ENCODE measurements at places on chromosomes 11 and 22.

DNA sequence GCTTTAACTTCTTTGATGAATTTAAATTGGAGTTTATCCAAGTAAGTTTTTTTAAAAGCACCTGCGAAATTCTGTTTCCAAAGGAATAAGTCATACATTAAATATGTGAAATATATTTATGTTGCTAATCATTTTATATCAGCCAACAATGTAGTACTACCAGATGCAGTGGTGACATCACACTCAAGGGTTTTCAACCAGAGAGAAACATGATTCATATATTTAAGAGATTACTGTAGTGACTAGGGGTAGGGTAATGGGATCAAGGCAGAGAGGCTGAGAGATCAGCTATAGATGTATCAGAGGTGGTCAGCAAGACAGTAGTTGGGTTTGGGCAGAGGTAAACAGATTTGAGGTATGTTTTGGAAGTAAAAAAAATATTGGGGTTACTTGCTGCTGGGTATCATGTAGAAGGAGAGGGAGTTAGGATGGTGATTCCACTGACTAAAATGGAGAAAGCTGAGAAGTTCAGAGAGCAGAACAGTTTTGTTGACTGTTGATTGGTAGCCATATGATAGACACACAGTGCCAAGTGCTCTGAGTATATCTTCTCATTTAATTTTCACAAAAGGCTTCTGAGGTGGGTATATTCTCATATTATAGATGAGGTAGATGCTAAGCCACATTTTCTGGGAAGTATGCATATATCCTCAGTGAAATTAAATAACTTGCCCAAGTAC lies 39.4 kb downstream of the CEP57 start:
- DNase-seq = no peak

- DNase-seq = no peak
Measured at GRCh38 chr22:38704654-38705234, 1.0 kb upstream of the GTPBP1 start.

- DNase-seq = no peak
Measured at GRCh38 chr22:48431014-48431413, 1396.7 kb downstream of the BRD1 start.

- no peak for DNase-seq
Measured at GRCh38 chr11:109870297-109870696, 222.9 kb upstream of the ZC3H12C start.

GRCh38 chr11:10514202-10514601 lies 26.8 kb downstream of the RNF141 start:
- no peak for DNase-seq

GRCh38 chr11:110371084-110371483 lies 58.7 kb upstream of the FDX1 start:
- no peak for DNase-seq

- DNase-seq = no peak
Measured at GRCh38 chr11:88487646-88488045, 150.1 kb upstream of the CTSC start.

DNA sequence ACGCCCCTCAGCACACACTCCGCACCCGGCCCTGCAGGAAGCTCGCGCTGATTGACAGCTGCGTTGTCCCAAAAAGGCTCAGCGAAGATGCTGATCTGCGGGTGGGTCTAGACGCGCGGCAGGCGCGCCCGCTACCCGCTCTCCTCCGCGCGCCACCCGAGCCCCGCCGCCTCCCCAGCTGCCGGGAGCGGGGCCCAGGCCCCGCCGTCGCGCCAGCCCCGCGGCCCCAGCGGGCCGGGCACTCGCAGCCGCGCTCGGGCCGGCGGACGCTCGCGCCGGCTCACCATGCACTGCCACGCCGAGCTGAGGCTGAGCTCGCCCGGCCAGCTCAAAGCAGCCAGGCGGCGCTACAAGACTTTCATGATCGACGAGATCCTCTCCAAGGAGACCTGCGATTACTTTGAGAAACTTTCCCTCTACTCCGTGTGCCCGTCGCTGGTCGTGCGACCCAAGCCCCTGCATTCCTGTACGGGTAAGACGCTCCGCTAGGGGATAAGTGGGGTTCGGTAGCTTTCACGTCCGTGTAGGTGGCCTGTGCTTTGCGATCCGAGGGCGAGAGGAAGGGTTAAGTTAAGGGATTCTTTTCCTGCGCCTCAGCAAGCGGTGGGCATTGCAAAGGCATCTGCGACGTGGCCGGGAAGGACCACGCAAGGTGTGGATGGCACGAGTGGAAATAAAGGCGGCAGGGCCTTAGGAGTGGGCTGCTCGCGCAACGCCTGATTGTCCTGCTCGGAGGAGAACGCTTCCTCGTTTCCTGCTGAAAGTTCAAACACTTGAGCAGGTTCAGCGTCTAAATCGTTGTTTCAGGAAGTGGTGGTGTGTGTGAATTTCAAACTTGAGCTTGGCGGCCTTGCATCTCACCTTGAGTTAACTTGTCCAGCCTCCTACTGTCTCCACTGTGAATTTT lies at the start of gene BARX2:
Gene BARX2, plus strand, starts transcription at position 98 of the 907 bp plus-strand sequence. Its CDS starts 188 bp downstream, at position 286.
- no peak for DNase-seq

DNA sequence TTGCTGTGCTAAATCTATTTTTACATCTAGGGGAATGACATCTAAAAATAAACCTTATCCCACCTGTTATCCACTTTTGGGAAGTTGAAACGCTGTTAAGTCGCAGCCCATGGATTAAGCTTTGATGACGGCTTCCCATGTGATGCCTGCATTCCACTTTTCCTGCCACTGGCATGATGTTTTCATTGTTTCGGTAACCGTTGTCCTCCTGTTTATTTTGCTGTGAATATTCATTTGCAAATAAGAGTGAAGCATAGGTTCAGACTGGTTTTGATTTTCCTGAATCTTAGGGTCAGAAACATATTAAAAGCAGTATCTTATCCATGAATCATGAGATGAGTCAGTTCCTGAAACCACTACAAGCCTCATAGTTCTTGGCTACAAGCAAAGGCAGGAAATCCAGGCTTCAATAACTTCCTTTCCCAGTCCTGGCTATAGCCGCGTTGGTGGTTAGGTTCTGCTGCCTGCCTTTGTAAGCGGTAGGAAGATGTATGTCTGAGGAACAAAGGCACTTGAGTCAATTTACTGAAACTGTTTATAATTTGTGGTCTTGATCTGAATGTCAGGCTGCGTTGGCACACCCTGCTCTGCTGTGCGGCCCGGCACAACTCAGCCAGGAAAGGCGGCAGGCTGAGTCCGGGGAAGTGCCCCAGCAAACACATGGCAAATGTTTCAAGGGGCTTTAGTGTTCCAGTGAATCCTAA lies 19.4 kb downstream of the TEAD1 start:
- DNase-seq = peak; percentile 66

- DNase-seq = peak; percentile 17
Measured at GRCh38 chr11:8038393-8038792, 42.6 kb upstream of the TUB start.

DNA sequence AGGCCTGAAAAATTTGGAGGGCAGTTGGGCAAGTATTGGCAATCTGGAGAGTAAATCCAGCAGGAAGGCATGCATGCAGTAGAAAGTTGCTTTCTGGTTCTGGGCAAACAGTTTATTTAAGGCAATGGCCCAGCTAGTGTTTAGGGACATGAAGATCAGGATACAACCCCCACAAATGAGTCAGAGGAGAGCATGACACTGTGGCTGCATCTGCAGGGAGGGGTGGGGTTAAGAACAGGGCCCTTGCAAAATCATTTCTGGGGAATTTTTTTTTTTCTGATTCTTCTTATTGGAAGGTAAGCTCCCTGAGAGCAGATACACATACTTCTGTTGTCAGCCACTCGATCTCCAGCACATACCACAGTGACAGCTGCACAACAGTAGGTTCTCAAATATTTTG lies 61.1 kb downstream of the FDX1 start:
- no peak for DNase-seq

DNA sequence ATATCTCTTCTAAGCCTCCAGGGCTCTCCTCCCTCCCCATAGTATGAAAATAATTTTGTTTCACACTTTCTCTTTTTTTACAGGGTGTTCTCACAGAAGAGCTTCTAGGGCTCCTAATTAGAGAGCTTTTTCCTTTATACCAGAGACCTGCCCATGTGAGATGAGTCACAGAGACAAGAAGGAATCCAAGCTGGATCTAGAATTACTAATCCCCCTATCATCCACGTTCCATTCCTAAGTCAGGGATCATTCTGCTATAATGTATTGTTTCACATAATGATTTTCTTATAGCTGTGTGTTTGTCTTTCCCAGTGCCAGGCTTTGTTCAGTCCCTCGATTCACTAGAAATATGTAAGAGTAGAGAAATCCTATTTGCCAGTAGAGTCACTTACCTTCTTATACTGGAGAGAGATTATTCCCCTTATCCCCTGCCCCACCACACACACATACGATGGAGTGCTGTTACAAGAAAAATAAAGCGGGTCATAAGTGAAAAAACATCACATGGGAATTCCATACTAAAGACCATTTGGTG lies 778.3 kb upstream of the LRRC4C start:
- no peak for DNase-seq

- no peak for DNase-seq
Measured at GRCh38 chr11:7968686-7969085, 3.4 kb upstream of the NLRP10 start.

GRCh38 chr11:70007796-70008195 lies 70.3 kb upstream of the ANO1 start:
- no peak for DNase-seq

DNA sequence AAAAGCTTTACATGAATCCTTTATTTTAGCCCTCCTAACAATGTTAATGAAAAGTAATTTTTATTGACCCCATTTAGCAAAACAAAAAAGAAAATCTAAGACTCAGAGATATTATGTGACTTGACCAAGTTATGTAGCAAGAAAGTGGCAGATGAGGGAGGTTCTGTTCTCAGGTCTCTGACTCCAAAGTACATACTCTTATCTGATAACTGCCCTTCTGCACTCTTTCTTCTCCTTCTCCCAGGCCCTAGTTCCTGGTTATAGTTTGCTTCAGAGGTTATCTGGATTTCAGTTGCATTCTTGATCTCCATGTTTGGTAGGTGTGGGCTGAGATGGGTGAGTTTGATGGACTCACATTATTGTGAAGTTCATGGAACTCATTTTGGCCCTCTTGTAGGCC lies 4.5 kb downstream of the OR9Q2 start:
- no peak for DNase-seq

- no peak for DNase-seq
Measured at GRCh38 chr22:26463688-26464087, 19.9 kb downstream of the HPS4 start.

GRCh38 chr22:48631288-48631863 lies 1196.3 kb downstream of the BRD1 start:
- DNase-seq = no peak

DNA sequence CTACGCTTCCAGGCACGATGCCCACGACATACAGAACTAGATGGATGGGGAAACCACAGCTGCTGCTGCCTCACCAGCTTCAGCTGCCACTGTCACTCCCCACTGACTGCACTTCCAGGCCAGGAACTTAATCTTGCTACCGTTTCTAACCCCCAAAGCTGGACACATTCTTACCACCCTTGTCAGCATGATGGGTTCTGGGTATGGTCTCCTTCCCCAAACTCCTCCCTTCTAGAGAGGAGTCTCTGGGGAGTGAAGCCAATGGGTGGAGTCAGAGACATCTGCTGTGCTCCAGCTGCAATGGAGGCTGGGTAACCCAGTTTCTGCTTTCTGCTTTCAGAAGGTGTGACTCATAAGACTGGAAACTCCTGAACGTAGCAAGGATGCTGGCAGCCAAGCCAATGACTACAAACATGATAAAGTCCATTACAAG lies 87.0 kb upstream of the THY1 start:
- DNase-seq = no peak

DNA sequence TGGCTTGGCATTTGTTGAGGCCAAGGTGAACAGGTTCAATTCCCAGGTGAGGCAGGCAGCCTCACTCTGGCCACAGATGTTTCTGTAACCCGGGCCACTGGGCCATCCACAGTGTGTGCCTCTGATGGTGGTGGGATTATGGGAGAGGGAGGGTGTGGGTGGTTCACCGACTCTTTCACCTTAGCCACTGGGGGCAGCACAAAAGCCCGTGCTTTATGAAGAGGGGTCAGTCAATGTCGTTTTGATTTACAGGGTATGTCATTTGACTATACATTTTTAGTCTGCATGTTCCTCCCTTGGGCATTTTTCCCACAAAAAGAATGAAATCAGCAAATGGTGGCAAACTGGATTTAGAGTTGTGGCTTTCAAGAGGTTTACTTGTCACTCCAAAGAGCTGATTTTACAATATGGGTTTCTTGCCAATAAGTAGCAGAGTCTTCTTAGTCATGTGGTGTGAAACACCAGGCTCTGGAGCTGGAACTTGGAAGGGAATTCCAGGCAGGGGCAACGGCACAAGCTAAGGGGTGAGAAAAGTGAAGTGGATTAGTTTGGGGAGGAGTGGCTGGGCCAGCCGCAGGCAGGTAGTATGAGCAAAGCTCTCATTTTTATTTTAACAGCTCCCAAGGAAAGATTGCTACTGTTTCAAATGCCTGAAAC lies 217.8 kb upstream of the ZBED5 start:
- no peak for DNase-seq

- DNase-seq = peak; percentile 65
Measured at GRCh38 chr22:37043828-37044538, 7.6 kb upstream of the KCTD17 start.

- no peak for DNase-seq
Measured at GRCh38 chr11:12444601-12445000, 67.2 kb downstream of the PARVA start.

GRCh38 chr11:6674862-6675261 lies 8.3 kb downstream of the MRPL17 start:
- no peak for DNase-seq

- DNase-seq = no peak
Measured at GRCh38 chr11:80284946-80285785, 844.3 kb upstream of the TENM4 start.

DNA sequence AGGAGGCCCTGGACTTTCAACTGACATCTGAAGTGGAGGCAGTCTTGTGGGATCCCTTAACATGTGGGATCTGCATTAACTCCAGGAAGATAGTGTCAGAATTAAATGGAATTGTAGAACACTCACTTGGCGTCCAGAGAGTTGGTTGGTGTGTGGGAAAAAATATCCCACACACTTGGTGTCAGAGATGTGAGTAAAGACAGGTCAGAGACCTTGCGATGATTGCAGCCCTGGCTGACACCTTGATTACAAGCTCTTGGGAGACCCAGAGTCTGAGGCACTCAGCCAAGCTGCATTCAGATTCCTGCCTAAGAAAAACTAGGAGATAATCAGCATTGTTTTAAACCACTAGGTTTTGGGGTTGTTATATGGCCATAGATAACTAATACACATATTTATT lies 7.2 kb upstream of the TPCN2 start:
- no peak for DNase-seq

DNA sequence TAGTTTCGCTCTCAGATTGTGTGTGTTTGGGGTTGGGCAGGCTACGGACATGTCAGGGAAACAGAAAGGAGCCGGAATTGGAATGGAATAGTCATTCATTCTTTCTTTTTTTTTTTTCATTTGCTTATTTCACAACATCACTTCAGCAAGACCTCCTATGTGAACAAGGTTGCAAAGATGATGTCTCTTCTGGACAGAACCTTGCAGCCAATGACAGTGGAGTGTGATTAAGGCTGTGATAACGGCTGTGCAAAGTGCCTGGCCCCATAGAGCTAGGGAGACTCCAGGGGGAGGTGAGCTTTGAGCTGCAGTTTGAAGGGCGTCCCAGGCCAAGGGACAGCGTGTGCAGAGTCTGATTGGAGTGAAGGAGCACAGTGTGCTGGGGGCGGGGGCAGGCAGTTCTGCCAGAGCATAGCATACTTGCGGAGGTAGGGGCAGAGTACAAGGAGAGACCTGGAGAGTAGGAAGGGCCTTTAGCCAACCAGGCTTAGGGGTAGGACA lies 3.4 kb downstream of the TIGD3 start:
- no peak for DNase-seq
